ENCODE measurements at places on chromosomes 5 and 9.
A peak's percentile ranks its signal among the peaks of the same experiment; 100 is the strongest.

GRCh38 chr5:55533521-55534435 is 986 bp downstream of the PLPP1 start:
- peak; percentile 35 for DNase-seq

DNA sequence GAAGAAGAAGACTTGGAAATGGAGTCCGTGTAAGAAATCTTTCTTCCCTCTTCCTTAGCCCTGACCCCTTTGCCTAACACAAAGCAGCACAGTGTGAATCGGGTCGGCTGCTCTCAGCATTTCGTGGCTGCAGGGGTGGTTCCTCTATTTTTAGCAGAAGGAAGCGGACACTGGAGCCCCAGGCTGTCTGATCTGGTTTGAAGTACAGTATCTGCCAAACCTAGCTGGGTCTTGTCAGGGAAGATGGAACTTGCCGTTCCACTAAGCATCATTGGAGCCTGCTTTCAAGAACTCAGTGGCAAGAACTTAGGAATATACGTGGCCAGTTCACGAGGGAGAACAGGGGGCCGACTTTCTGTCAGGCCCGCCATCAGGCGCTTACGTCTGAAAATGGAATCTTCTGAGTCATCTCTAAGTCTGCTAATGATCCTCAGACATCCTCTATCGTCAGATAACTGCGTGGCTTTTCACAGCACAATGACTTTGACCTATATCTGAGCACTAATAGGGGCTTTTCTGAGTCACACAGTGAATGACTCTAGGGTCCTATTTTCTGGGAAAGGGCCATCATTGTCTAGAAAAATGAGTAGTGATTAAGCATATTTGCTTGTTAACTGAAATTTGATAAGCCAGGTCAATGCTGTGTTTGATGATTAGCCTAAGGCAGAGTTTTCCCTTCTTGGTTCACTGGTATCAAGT is 43.3 kb upstream of the NCS1 start:
- DNase-seq, result peak; percentile 81

DNA sequence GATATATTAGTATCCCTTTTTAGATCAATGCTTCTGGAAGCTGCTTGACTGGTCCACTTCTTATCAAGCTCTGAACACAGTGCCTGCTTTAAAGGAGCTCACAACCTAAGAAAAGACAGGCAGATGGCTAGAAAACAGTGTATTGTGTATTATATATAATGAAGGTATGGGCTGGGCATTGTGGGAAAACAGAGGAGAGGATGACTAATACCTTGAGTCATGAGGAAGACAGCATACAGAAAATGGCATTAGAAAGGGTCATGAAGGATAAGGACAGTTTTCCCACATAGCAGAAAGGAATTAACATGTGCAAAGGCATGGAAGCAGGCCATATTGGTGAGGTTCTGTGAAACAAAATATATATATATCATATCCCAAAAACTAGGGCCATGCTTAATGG is 309.6 kb downstream of the MLLT3 start:
- DNase-seq, result peak; percentile 9

GRCh38 chr5:178797101-178797521 is 62.6 kb upstream of the ZNF354B start:
- no peak for DNase-seq

GRCh38 chr5:5154733-5155132 is 14.6 kb downstream of the ADAMTS16 start:
- DNase-seq, result no peak

- DNase-seq, result no peak
These were observed 145.7 kb downstream of the ARHGAP26 start for GRCh38 chr5:142915813-142916424.

DNA sequence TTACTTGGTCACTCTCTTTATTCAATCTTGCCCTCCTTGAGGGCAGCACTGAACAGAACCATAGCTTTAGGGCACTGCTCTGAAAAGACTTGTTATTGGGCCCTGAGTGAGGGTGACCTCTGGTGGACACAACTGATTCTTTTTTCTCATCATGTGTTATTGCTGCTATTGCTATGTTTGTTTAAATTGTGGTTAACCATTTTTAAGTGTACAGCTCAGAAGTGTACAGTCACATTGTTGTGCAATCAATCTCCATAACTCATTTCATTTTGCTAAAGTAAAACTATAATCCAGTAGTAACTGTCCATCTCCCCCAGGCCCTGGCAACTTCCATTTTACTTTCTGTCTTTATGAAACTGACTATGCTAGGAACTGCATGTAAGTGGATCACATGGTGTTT is 351.1 kb upstream of the RIOK2 start:
- peak; percentile 92 for DNase-seq

- no peak for DNase-seq
These were observed 25.1 kb upstream of the NOTCH1 start for GRCh38 chr9:136570916-136571315.

DNA sequence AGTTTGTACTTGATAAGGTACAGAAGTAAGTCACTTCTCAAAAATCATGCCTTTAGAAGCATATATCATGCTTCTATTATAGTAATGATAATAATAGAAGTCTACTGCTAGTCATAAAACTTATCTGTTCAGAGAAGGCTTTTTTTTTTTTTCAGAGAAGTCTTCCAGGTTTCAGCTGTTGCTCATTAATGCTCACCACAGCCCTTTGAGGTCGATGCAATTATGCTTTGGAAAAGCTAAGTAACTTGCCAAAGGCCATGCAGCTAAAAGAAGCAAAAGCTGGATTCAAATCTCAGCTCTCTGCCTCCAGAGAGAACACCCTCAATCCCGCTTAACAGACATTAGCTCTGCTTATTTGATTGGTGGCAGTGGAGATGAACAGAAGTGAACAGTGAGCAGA is 150.8 kb downstream of the DOCK8 start:
- DNase-seq, result no peak

- DNase-seq, result no peak
These were observed 541.4 kb upstream of the ZNF462 start for GRCh38 chr9:106321394-106322180.

- peak; percentile 85 for DNase-seq
These were observed 179.1 kb downstream of the SLIT3 start for GRCh38 chr5:169121630-169122420.

DNA sequence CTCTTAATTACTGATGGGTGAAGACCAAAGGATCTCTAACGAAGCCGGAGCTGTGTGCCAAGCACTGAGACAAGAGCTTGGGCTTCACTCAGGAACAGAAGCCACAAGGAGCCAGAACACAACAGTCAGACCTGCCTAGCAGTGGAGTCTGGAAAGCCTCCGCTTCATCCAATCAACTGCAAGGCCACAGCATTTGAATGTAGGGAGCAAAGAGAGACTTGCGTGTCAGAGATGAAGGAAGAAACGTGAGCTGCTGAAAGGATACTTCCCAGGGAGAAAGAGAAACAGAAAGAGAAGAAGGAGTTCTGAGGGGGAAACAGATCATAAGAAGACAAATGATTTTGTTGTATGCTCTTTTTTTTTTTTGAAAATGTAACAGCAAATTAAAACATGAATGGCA is 43.5 kb downstream of the DDX31 start:
- no peak for DNase-seq

GRCh38 chr5:158845941-158846340 is 253.8 kb downstream of the EBF1 start:
- no peak for DNase-seq

GRCh38 chr9:113587471-113588031 is 124.0 kb downstream of the RGS3 start:
- peak; percentile 47 for DNase-seq

- peak; percentile 36 for DNase-seq
These were observed 965 bp downstream of the GLIPR2 start for GRCh38 chr9:36137392-36138004.

GRCh38 chr5:172451771-172452197 is 2.5 kb downstream of the SH3PXD2B start:
- DNase-seq, result peak; percentile 81

GRCh38 chr5:178318382-178318781 is 85.8 kb upstream of the PHYKPL start:
- DNase-seq, result no peak

- no peak for DNase-seq
These were observed 514.2 kb upstream of the TLE4 start for GRCh38 chr9:79057576-79057975.

DNA sequence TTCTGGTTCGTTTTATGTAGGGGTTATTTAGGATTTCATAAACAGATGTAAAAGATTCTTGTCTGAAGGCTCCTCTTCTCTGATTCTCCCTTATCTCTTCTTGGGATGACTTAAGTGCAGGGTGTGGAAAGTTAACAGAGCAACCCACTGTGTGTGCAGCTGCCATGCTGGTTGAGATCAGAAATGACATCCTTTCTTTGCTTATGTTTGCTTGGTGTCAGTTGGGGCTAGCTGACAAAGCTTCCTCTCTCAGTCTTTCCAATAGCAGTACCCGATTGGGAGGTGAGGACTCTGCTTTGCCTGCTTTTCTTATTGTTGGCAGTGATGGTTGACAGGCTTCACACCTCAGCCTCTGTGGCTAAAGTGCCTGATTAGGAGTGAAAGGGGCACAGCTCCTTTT is 26.5 kb downstream of the OGN start:
- no peak for DNase-seq

- DNase-seq, result no peak
These were observed 48.1 kb downstream of the PAX5 start for GRCh38 chr9:36985769-36986467.

DNA sequence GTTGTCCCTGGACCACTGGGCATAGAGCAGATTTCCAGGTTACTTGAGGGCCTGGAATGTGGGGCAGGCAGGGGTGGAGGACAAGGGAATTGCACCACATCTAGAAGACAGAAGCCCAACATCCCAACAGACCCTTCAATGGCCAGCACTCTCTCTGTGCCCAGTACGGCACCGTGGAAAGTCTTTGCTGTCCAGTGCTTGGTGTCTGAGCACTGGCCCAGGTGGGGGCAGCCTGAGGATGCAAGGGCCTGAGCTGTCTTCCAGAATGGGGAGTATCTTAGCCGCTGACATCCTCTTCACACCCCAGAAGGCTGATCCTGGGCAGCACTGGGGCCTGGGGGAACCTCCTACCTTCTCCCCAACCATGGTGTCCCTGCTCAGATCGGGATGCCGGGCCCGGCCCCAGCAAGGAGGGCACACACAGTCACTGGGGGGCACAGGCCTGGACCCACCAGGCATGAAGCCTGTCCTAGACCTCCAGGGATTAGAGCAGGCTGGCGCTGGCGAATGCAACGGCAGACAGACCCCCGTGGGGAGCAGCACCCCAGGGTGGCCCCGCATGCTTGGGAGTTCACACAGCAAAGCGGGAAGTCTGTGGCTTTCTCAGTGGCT is 40.6 kb upstream of the OLFM1 start:
- no peak for DNase-seq

DNA sequence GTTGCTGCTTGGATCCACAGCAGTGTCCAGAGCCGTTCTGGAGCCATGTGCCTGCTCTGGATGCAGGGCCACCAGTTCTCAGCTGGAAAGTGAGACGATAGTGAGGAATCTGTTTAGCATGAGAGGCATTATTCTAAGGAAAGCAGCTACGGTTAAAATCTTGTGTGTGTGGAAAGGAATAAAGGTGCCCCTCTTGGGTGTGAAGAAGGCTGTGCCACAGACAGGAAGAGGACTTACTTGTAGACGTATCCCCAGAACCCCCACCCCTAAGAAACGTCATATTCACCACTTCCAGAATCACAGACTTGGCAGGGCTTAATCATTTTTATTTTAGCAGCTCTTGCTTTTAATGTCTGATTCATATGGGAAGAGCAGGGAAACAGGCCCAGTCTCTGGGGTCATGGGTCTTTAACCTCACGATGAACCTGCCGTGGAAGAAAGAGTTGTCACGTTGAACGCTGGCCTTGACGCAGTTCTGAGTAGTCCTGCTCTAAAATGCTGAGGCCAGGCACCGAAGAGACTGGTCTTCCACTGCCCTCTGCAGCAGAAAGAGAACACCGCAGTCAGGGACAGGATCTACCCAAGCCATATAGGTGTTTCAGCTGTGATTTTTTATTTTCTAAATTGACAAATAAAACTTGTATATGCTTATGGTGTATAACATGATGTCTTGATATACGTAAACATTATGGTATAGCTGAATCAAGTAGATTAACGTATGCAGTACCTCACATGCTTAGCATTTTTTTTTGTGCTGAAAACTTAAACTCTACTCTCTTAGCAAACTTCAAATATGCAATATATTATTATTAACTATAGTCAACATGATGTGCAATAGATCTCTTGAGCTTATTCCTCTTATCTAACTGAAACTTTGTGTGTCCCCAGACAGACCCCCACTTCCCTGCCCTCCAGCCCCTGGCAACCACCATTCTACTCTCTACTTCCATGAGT is 38.8 kb downstream of the CARTPT start:
- DNase-seq, result peak; percentile 80

GRCh38 chr9:129561594-129562281 is 59.2 kb downstream of the C9orf50 start:
- no peak for DNase-seq

GRCh38 chr5:62920856-62921255 is 342.2 kb downstream of the LRRC70 start:
- no peak for DNase-seq

DNA sequence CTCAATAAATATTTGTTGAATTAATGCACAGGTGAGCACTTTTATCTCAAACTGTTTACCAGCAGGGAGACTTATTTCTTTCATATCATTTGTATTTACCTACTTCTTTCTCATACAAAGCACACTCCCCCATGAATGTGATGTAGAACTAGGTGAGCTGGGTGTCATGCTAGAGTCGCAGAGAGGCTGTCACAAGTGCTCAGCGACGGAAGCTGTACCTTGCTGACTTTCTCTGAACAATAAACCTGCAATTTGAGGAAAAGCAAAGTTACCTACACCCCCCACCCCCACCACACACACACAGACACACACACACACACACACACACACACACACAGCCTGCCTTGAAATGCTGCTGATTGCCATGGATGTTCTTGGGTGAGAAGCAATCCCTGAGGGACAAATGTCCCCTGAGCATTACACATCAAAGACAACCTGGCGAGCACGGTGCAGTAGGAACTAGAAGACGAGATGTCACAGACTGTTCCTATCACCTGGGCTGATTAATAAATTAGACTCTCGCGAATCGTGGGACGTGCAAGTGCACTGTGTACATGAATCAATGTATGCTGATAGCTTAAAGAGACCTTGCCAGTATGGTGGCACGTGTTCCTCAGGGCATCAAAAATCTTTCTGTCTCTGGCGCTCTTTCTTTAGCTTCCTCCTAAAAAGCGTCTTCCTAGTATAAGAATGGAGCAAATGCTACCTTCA is 66.1 kb downstream of the BRINP1 start:
- peak; percentile 2 for DNase-seq

DNA sequence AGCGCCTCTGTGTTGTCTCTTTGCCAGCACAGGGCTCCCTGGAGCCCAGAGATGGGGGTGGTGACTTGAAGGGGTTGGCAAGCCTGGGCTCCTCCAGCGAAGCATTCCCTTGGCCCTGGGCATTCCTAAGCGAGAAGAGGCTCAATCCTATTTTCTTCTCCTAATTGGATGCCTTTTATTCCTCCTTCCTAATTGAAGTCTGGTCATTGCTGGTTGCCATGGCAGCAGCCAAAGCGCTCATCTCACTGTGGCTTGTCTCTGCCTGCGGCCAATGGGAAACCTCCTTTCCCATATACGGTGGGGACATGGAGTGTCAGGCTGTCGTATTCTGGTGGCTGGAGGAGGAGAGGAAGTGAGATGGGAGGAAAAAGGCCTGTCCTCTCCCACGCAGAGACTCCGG is 52.3 kb upstream of the RARS1 start:
- DNase-seq, result no peak
